ENCODE measurements at places on chromosomes 6 and 20.
A peak's percentile ranks its signal among the peaks of the same experiment; 100 is the strongest.

DNA sequence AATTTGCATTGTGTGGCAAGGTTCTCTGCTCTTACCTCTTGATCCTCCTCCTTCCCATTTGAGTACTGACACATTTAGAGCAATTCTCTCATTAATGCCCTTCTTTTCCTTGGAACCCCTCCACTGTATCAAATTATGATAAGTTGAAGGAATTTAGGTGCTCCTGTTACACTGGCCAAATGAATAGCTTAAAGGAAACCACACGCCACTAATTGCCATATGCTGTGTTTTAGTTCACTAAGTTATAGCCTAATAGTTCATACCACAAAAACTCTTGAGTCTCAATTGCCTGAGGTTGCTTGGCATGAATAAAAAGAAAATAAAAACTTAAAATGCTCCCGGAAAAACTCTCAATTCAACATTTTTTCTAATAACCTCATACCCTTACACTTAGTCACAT lies 1239.3 kb downstream of the EPHA7 start:
- DNase-seq = no peak

DNA sequence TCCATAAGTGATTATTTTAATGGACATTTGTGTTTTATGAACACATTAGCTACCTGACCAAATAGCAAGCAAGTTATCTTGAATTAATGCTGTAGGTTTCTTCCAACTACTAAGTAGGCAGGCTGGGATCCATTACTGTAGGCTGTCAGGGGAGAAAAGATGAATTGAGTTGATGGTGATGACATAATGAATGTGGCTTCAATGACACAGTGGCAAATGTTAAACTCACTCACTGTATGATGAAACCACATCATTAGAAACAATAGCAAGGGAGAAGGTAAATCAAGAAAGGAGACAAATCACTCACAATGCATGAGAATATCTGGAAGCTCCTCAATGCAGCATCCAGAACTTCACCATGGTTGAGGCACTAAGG lies 529.7 kb upstream of the CITED2 start:
- no peak for DNase-seq

GRCh38 chr6:110951986-110952794 lies 6.3 kb upstream of the GTF3C6 start:
- DNase-seq = no peak

DNA sequence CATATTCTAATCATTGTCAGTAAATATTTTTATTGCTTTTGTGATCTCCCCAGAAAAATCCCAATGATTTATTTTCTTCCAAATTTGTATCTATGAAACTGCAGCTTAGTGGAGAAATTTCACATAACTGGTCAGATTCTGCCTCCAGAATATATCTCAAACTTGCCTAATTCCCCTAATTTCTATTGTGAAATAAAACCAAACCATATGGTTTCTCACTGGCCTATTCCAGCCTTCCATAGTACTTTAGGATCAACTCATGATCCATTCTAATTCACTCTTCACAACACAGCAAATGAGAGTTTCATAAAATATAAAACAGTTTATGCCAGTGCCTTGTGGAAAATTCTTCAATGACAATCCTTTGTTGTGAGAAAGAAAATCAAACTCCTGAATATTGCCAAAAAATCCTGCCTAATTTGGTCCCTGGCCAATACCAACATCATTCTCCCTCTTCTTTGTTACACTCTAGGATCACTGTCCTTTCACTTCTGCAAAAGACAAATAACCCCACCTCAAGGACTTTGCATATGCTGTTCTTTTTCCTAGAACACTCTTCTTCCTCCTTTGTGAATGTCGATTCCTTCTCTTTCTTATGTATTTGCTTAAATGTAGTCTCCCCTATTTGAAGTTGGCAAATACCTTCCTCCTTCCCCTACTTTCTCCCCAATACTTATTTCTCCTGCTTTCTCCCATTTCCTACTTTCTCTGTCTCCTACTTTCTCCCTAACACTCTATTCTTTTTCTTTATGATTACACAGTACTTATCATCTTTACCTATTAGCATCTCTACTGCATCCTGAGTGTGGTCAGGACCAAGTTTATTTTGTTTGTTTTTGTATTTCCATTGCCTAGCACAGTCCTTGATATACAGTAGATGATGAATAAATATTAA lies 587.5 kb downstream of the RFPL4B start:
- no peak for DNase-seq

DNA sequence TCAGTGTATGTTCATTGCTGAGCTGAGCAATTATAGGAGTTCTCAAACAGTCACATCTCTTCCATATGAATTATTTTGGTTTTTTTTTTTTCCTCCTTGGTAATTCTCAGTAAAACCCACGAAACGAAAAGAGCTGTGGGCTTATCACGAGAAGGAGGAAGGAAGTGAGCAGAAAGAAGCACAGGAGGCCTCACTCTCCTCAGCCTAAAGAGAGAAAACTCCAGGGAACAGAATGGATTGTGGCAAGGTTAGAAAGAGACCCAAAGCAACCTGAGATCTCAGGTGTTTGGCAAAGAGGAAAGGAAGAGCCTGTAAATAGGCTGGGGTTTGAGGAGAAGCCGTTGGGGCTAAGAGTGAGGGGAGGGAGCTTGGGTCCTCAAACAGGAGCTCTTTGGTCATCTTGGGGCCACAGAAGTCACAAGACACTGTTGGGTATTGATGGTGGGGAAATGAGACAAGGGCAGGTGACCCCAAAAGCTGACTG lies 67.8 kb upstream of the CITED2 start:
- no peak for DNase-seq

GRCh38 chr6:15376900-15377487 lies 131.1 kb downstream of the JARID2 start:
- DNase-seq = no peak

DNA sequence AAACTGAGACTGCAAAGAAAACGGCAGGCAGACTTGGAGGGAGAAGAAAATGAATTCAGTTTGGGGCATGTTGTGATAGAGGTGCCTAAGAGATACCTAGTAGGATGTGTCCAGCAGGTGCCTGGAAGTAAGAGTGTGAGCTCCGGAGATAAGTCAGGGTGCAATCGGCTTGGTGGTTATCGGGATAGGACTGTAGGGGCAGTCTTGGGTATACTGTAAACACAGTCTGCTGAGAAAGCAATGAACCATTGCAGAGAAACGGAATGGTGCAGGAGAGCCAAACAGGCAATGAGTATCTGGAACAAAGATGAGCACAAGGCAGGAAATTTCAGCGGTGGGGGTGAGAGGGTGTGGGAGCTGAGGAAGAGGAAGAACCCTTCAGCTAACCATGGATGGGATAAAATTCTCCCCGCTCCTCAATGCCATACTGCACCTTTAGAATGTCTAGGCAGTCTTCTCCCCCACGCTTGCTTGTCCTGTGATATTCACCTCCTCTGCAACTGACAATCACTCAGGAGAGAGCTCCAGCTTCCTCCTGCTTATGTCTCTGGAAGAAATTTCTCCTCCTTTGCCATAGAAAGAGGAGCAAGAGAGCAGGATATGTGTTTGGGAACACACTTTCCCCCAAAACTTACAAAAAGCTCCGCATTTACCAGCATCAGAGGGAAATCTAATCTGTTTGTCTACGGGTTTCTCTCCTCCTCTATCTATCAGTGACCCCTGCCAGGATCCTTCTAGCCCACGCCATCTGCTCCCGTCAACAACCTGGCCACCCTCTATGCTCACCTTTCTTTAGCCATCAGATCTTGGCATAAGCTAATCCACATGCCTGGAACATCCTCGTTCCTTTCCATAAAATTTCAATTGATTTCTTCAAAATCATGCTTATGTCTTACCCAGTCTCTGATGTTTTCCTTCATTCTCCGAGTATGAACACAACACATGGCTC lies 381.7 kb upstream of the JARID2 start:
- no peak for DNase-seq

DNA sequence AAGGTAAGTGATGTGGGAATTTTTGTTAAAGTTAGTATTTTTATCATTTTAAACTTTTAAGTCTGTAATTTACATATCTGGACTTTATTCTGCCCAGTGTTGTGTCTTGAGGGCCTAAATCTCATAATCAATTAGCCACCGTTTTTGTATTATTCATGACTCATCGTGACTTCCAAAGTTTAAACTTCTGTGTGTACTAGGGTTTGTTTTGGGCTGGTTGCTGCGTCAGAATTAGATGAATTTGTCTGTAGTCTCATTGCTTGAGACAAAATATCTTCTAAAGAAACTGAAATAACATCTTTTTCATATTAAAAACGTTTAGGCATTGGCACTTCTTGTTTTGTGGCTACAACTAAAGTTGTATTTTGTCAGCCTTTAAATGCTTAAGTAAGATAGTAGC lies 41.3 kb downstream of the CDYL start:
- DNase-seq = no peak

DNA sequence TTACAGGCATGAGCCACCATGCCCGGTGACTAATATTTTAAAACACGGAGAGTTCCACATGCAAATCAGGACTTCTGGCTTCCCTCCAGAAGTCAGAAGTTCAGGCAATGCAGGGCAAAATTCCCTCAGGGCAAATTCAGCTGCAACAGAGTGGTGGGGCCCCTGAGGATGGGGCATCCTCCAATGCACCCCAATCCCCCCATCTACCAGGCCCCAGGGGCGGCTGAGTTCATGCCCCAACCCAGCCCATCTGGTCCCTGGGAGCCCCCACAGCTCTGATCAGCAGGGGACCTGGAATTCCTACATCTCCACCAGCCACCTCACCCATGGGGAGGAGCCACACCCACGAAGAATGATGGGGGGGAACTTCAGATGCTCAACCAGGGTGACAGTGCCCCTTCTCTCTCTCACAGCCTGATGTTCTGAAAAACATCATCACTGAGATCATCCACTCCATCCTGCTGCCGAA lies 22.6 kb downstream of the BPIFB1 start:
- DNase-seq = no peak

DNA sequence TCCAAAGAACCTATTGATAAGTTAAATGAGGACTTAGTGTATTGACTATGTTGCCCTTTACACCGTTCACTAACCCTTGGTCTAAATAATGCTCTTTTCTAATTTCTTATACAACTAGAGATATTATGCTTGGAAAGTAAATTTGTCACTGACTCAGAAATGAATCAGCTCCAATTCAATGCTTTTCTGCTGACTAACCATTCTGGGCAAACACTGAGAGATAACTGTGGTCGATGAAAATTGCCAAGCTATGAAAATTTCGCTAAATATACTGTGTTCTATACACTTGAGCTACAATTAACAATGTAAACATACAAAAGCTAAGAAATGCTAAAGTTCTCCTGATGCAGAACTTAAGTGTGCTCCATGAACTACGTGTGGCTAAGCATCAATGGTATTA lies 23.1 kb upstream of the FBXO9 start:
- no peak for DNase-seq

GRCh38 chr6:15205321-15205720 lies 40.5 kb upstream of the JARID2 start:
- DNase-seq = no peak

DNA sequence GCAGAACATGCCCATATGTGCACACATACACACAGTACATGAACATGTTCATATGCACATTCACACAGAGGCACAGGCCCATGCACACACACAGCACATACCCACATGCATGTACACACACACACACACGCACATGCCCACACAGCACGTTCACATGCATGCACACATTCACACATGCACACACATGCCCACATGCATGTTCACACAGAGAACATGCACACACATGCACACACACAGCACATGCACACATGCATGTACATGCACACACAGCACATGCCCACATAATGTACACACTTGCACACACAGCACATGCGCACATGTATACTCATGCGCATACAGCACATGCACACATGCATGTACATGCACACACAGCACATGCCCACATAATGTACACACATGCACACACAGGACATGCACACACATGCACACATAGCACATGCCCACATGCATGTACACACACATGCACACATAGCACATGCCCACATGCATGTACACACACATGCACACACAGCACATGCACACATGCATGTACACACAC lies 25.9 kb downstream of the RNASET2 start:
- no peak for DNase-seq

- DNase-seq = no peak
Measured at GRCh38 chr6:124054034-124054433, 250.4 kb downstream of the NKAIN2 start.

- no peak for DNase-seq
Measured at GRCh38 chr6:134233180-134233955, 84.5 kb downstream of the SGK1 start.

GRCh38 chr6:30213957-30214656 lies 901 bp upstream of the TRIM26 start:
- DNase-seq = peak; percentile 82

DNA sequence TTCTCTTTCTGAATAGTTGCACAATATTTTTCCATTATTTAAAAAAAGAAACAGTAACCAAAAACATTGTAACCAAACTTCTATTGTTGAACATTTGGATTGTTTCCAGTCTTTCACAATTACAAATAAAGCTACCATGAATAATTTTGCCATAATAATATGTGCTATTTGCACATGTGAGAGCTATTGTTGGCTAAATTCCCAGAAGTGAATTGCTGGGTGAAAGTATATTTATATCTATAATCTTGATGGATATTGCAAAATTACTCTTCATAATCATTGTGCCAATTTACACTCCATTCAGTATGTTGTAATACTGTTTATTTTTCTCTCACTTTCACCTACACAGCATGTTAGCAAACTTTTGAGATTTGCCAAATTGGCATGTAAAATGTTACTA lies 36.6 kb upstream of the SLC22A16 start:
- DNase-seq = no peak

GRCh38 chr6:16498957-16499356 lies 260.6 kb downstream of the GMPR start:
- DNase-seq = no peak

DNA sequence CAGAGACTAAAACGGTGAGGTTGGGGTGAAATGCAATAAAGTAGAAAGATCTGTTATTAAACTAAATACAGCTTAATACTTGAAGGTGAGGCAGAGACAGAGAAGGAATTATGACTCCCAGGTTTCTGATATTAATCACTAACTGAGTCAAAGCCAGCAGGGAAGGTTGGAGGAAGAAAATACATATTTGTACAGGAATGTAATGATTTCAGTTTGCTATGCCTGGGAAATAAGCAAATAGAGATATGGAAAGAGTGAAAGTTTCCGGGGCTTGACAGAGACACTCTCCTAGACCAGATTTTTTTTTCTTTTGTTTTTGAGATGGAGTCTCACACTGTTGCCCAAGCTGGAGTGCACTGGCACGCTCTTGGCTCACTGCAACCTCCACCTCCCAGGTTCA lies 76.8 kb downstream of the PTPRK start:
- DNase-seq = no peak

- peak; percentile 59 for DNase-seq
Measured at GRCh38 chr6:8983202-8983688, 547.9 kb upstream of the SLC35B3 start.

GRCh38 chr6:143941852-143942627 lies 66.0 kb downstream of the PLAGL1 start:
- peak; percentile 77 for DNase-seq

- no peak for DNase-seq
Measured at GRCh38 chr6:156585859-156586258, 191.3 kb upstream of the ARID1B start.

Measured in stimulated activated CD4-positive, alpha-beta T cell treated with anti-CD3 and anti-CD28 coated beads, Interleukin-15, amount 100 ng/mL, for 24 hours (primary cell).